IPS DF 6.9 (cell line): ENCODE measurements at places on chromosomes 16 and 17.
A peak's percentile ranks its signal among the peaks of the same experiment; 100 is the strongest.

GRCh38 chr16:30628628-30629540 is 18.7 kb upstream of the ZNF689 start:
- DNase-seq = no peak

- DNase-seq = no peak
These were observed 3.3 kb downstream of the BCAR1 start for GRCh38 chr16:75248142-75248535.

- DNase-seq = no peak
These were observed 2.7 kb downstream of the LITAF start for GRCh38 chr16:11583889-11584565.

GRCh38 chr17:9918804-9919352 is 13.8 kb upstream of the RCVRN start:
- no peak for DNase-seq

- no peak for DNase-seq
These were observed 1.3 kb downstream of the FUS start for GRCh38 chr16:31181102-31181830.

GRCh38 chr17:43901861-43902589 is 5.3 kb downstream of the MPP2 start:
- DNase-seq = no peak

- no peak for DNase-seq
These were observed 33.3 kb downstream of the MYH3 start for GRCh38 chr17:10623737-10624338.

DNA sequence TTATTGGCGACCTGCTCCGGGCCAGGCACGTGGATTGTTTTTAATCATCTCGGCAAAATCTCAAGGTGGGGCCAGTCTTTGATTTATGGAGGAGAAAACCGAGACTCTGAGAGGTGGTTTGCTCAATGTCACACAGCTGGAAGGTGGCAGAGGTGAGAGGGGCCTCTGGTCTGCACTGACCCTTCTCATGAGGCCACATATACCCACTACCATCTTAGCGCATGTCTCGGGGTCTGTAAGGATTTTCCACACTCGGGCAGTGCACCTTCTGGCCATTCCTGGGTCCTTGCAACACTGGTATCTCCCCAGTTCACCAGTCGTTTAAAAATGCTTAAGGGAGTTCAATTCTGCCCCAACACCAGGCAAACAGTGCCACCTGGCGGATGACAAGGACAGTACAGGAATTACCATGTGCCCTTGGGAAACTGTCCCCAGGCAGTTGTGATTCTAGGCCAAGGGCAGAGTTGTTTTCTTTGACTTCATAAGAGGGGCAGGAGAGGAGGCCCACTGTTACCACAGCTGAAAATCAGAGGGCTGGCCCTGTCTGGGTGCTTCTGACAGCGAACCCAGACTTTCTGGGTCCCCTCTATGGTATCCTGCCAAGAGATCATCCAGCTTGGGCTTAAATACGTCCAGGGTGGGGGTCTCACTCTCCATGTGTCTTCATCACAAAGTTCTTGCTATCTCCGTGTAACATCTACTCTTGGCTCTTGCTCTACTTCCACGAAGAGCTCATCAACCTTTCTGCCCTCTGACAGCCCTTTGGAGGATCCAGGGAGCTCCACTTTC is 39.4 kb upstream of the RAI1 start:
- DNase-seq = peak; percentile 85

- no peak for DNase-seq
These were observed 13.2 kb upstream of the ZNF469 start for GRCh38 chr16:88369447-88370008.

DNA sequence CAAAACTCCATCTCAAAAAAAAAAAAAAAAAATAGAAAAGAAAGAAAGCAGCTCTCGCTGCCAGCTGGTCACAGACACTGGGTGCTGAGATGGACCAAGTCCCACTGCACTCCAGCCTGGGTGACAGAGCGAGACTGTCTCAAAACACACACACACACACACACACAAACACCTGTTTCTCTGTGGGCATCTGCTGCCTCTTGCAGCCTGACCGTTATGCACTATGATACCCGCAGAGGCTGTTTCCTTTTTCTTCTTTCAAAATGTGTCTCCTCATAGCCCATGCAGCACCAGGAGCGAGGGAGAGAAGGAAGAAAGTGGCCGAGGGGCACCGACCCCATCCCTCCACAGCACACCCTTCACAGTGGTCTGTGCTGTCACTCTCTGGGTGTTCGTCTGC is 36.9 kb upstream of the KLHDC4 start:
- no peak for DNase-seq

GRCh38 chr16:77876776-77877175 is 88.4 kb downstream of the VAT1L start:
- DNase-seq = no peak

DNA sequence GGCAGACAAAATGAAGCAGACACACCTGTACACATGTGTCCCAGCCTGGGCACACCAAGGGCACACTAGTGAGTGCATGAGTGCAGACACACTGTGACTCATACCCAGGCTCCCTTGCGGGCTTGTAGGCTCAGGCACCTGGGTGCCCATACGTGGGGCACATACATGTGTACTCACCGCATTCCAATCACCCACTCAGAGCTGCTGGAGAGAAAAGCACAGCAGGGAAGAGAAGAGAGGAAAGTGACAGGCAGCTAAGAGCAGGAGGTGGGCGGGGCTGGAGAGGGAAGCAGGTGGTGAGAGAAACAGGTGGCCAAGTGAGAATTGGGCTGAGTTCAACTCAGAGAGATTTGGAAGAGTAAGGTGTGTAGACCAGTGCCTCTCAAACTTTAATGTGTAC is 54.0 kb downstream of the TMEM132E start:
- no peak for DNase-seq

DNA sequence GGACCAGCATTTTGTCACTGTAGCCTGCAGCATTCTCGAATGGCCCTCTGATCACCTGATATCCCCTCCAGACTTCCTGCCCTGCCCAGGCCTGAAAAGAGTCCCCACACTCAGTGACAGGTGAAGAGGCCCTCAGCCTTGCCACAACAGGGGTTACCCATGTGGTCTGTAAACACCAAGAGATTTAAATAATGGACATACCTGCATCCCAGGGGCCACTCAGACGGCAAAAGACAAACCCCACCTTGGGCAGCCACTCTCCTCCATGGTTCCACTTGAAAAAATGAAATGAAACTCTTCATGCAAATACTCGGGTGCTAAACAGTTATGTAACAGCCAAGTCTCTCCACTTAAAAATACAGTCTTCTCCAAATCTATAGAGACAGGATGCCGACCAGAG is 22.9 kb upstream of the PECAM1 start:
- no peak for DNase-seq
